ENCODE measurements at places on chromosomes 16 and 17.
A peak's percentile ranks its signal among the peaks of the same experiment; 100 is the strongest.

- no peak for DNase-seq
These were observed 14.7 kb downstream of the CA7 start for GRCh38 chr16:66858740-66859396.

- DNase-seq = no peak
These were observed 70.3 kb downstream of the NETO2 start for GRCh38 chr16:47073223-47074155.

- no peak for DNase-seq
These were observed 17.1 kb downstream of the MRTFB start for GRCh38 chr16:14088155-14088753.

DNA sequence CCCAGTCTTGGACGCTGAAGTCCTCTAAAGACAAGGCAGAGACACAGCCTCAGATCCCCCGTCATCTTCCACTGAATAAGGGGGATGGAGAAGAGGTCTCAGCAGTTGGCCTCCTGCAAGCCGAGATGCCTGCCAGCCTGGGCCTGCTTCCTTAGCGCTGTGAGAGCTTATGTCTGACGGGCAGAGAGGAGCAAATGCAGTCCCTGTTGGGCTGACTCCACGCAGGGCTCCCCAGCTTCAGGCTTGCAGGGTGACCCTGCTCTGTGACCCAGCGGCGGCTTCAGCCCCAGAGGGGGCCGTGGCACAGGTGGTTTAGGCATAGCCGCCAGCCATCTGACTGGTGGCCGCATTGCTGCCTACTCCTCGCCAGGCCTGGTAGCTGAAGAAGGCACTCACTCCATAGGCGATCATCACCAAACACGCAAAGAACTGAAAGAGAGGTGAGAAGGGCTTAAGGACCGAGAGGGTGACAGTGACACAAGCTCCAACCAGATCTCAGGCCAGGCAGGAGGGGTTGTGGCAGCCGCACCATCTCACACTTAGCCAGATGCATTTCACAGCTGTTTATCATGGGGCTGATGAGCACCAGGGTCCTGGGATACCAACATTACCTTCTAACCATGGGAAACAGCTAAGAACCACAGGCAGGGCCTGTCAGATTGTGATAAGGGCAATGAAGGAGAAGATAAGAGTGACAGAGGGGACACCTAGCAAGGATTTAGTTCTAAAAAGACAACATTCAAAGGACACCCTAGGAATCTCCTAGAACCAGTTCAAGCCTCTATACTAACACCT is 11.7 kb downstream of the ARL2BP start:
- no peak for DNase-seq

- no peak for DNase-seq
These were observed 14.7 kb downstream of the TPPP3 start for GRCh38 chr16:67378642-67379041.

GRCh38 chr17:73658821-73659515 is 14.7 kb upstream of the SDK2 start:
- no peak for DNase-seq

- DNase-seq = no peak
These were observed 1.7 kb downstream of the CMTM3 start for GRCh38 chr16:66605979-66606751.

DNA sequence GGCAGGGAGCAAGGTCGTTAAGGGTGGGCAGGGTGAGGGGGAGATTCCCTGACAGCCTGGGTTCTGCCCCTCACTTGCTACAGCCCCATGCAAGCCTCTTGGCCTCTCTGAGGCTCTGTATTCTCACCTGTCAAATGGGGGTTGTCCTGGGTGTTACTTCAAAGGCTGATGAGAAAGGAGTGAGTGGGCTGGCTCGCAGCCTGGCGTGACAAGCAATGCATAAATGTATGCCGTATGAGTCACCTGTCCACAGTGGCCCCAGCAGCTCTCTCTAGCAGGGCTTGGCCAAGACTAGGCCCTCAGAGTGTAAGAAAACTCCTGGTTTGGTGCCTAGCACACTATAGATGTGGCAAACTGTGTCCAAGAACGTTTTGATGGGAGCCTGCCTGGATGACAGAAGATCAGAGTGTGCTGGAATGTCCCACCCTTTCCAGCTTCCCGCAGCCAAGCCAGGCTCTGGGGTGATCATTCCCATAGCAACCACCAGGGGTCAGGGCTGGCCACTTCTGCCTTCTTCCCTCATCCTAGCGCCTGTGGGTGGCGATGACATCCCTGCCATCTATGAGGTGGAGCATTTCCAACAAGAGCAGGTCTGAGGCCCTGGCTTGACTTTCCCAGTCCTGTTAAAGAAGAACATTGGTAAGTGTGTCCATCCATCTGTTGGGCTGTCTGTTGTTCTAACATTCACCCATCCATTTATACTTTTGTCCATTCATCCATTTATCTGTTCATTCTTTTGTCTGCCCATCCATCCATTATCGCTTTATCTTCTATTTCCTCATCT is 37.2 kb upstream of the ADGRG1 start:
- DNase-seq = peak; percentile 68

- DNase-seq = no peak
These were observed 70.1 kb downstream of the KCNJ2 start for GRCh38 chr17:70239391-70239826.

DNA sequence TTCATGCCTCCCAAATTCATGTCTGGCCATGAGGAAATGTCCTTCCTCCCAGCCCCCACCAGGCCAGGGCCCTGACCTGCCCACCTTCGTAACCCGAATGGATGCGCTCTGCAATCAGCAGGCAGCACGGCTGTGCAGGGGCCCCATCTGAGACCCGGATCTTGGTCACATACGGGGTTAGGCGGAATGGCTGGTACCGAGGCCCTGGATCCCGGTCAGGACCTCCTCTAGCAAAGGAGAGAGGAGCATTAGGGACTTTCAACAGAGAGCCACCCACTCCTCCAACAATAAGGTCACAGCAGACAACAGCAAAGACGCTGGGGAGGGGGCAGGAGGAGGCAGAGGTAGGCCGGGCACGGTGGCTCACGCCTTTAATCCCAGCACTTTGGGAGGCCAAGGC is 3.6 kb downstream of the PER1 start:
- DNase-seq = no peak

DNA sequence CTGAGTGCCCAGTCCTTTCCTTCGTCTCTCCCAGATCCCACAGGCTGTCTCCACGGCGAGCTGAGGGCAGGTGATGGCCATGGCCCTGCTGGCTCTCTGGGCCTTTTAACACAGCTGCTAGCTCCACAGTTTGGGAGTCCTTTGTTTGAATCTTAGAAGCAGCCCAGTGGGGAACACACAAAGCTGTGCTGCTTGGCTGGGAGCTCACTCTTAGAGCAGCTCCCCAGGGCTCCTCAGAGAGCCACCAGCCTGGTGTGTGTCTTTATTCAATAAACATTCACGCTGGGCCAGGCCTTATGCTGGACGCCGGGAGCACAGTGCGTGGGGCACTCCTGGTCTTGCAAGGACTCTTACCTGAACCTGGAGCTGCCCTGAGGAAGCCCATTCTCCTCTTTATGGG is 29.7 kb downstream of the WNT3 start:
- no peak for DNase-seq

DNA sequence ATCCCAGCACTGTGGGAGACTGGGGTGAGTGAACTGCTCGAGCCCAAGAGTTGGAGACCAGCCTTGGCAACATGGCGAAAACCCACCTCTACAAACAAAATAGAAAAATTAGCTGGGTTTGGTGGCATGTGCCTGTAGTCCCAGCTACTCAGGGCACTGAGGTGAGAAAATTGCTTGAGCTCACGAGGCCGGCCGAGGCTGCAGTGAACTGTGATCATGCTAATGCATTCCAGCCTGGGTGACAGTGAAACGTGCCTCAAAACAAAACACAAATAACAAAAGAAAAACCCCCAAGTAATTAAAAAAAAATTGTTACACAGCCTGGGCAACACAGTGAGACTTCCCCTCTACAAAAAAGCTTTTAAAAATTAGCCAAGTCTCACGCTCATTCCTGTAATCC is 5.0 kb downstream of the CCDC47 start:
- no peak for DNase-seq

- DNase-seq = no peak
These were observed 22.2 kb downstream of the LASP1 start for GRCh38 chr17:38892083-38892482.

- no peak for DNase-seq
These were observed 4.0 kb upstream of the MEAK7 start for GRCh38 chr16:84508502-84508901.

GRCh38 chr17:12088035-12088434 is 67.4 kb downstream of the MAP2K4 start:
- no peak for DNase-seq

DNA sequence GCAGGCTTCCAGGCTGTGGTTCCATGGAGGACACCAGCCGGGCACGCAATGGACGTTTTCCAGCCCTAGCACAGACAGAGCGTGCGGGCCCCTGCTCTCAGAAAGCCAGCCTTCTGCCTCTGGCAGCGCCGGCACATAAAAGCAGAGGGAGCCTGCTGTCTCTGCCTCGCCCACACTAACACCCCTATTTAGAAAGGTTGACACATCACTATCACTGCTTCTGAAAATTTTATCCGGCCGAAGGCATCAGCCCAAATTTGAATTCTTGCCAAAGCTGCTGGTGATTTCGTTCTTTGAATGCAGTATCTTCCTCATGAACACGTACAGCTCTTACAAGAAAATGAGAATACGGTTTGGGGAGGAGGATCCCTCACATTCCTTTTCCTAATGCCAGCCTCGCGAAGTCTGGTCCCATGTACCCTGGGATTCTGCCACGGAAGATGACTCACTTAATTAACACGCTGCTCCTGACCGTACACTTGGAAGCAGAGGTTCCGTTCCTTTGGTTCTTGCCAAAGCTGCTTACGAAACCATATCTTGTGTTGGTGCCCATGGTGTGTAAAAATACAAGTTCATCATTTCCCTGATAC is 1.3 kb upstream of the RAB11FIP3 start:
- DNase-seq = no peak

GRCh38 chr16:52212841-52213240 is 334.1 kb downstream of the TOX3 start:
- DNase-seq = no peak

DNA sequence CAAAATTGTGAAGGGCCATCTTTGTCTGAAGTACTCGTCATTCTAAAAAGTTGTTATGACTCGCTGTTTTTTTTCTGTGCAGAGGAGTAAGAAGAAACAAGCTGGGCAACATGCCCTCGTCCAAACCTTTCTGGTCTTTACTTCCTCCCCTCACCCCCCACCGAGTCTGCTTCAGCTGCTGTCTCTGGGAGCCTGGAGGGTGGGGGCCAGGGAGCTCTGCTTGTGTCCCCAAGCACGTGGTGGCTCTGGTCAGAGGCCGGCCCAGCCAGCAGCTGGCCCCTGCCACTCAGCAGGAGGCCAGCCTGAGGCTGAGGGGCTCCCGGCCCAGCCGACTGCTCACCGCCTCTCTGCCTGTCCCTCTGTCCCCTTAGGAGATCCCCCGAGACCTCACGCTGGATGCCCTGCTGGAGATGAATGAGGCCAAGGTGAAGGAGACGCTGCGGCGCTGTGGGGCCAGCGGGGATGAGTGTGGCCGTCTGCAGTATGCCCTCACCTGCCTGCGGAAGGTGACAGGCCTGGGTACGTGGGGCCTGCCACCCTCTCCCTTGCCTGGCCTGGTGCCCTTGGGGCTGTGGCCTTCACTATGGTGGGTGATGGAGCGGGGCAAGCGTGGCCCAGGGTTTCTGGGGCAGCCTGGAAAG is 53.7 kb upstream of the LGALS9 start:
- DNase-seq = no peak

- no peak for DNase-seq
These were observed 180.5 kb downstream of the IRX3 start for GRCh38 chr16:54106057-54106456.

DNA sequence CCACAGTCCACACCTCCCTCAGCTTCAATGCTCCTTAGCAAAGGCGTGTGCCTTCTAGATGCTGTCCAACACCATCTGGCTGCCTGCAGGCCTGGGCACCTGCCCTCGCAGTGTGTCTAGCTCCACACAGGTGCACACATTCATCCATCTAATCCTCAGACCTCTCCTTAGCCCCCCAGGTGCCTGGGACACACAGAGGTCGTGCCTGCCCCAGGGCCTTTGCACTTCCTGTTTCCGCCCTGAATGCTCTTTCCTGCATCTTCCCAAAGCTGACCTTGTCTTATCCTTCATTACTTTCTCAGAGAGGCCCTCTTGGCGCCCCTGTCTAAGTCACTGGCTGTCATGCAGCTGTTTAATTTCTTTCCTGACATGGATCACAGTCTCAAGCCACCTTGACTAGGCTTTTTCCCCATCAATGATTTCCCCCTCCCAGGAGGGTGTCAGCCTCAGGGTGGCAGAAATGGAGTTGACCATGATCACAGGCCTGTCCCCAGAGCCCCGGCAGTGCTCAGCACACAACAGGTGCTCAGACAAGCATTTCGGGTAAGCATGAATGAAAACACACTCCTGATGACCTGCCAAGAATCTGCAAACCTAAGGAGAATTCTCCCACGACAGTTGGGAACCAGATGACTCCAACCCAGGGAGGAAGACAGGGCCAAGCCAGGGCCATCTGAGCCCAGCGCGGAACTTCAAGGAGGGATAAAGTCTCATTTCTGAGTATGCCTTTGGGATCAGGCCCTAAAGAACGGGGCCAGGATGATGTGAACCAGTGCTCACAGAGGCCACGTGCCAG is 76.3 kb downstream of the LITAF start:
- DNase-seq = no peak

Measured in thymus (tissue), 14 donors.